ENCODE measurements at places on chromosomes 13 and 19. TPM values are rescaled to one million over a fixed set of nuclear protein-coding genes. Genes with fewer than 3 reads are reported as not detected.

Gene CYP4F12
- total RNA-seq, result not detected

Gene SIAH3
- 0.03 TPM for total RNA-seq

Gene CAMSAP3
- 0.13 TPM for total RNA-seq

Gene PRDX2
- 234 TPM for total RNA-seq

Gene RYR1
- total RNA-seq, result 2.6 TPM

Gene PEAK3
- 0.70 TPM for total RNA-seq

Gene NCLN
- 52.0 TPM for total RNA-seq

Gene KCNJ14
- 0.73 TPM for total RNA-seq

Gene ZNF723
- total RNA-seq, result not detected

Gene KEAP1
- 97.1 TPM for total RNA-seq

Gene RAB20
- total RNA-seq, result 7.2 TPM

Gene PTH2
- total RNA-seq, result not detected

Gene SIGLEC14
- not detected for total RNA-seq

Gene SIGLEC12
- 0.35 TPM for total RNA-seq

Gene KLK2
- total RNA-seq, result not detected

Gene CBLC
- not detected for total RNA-seq

Gene PPM1N
- total RNA-seq, result 3.5 TPM

Gene SGTA
- 38.2 TPM for total RNA-seq

Gene IGFL3
- not detected for total RNA-seq

Gene TEX26
- not detected for total RNA-seq

Gene HSH2D
- total RNA-seq, result 110 TPM

Gene GIPC3
- total RNA-seq, result 0.15 TPM

Gene ZNF880
- 15.9 TPM for total RNA-seq

Gene BEST2
- total RNA-seq, result not detected

Gene C13orf42
- total RNA-seq, result not detected

Gene DCLK1
- total RNA-seq, result not detected

Gene ADAMTSL5
- total RNA-seq, result 3.5 TPM

Gene GAPDHS
- total RNA-seq, result not detected

Gene ZNF426
- total RNA-seq, result 16.1 TPM

Gene GFY
- total RNA-seq, result not detected

Gene ZNF253
- 14.7 TPM for total RNA-seq

Gene WASF3
- not detected for total RNA-seq

Gene CLDND2
- total RNA-seq, result 6.4 TPM

Gene LYL1
- total RNA-seq, result 5.7 TPM

Gene PTGER1
- 0.93 TPM for total RNA-seq

Data from activated CD4-positive, alpha-beta memory T cell treated with anti-CD3 and anti-CD28 coated beads, Interleukin-2, amount 10 ng/mL, durations not matched to agents 7 days and 5 days (primary cell).